ENCODE measurements at places on chromosomes 7 and 10.

- no peak for DNase-seq
Measured at GRCh38 chr10:24153537-24153936, 55.4 kb upstream of the KIAA1217 start.

GRCh38 chr7:98205162-98205845, 5.9 kb upstream of the BHLHA15 start:
- no peak for DNase-seq

GRCh38 chr7:142516038-142516501, 233.2 kb upstream of the PRSS1 start:
- no peak for DNase-seq

GRCh38 chr7:15839416-15840100, 153.1 kb upstream of the MEOX2 start:
- peak; percentile 80 for DNase-seq

GRCh38 chr10:61643316-61643751, 19.4 kb upstream of the CABCOCO1 start:
- DNase-seq, result no peak

DNA sequence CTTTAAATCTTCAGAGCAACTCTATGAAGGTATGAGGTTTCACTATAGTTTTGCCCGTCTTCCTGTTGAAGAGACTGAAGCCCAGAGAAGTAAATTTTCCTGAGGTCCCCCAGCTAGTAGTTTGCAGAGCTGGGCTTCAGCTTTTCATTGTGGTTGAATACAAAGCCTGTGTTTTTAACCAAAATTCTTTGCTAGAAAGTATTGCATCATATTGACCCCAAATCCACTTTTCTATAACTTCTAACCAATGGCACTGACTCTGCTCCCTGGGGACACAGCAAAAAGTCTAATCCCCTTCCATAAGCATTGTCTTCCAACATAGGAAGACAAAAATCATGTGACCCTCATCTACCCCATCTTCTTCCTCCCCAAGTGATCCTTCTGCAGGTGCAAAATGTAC, 93.0 kb downstream of the KCNMA1 start:
- DNase-seq, result no peak

DNA sequence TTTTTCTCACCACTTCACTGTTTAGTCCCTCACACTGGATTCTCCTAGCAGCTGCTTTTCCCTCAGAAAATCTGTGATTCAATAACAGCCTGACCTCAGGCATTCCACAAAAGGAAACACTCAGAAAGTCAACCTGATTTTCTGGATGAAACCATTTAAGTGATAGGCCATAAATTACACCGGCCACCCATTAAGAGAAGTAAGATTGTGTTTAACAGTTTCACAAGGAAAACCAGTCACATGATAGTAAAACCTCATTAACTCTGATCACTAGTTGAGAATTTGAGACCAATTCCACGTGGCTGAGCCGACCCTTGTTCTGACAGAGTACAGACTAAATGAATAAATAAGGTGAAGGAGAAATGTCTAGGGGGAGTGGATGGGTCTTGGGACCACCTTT, 7.7 kb downstream of the GRM8 start:
- DNase-seq, result no peak

DNA sequence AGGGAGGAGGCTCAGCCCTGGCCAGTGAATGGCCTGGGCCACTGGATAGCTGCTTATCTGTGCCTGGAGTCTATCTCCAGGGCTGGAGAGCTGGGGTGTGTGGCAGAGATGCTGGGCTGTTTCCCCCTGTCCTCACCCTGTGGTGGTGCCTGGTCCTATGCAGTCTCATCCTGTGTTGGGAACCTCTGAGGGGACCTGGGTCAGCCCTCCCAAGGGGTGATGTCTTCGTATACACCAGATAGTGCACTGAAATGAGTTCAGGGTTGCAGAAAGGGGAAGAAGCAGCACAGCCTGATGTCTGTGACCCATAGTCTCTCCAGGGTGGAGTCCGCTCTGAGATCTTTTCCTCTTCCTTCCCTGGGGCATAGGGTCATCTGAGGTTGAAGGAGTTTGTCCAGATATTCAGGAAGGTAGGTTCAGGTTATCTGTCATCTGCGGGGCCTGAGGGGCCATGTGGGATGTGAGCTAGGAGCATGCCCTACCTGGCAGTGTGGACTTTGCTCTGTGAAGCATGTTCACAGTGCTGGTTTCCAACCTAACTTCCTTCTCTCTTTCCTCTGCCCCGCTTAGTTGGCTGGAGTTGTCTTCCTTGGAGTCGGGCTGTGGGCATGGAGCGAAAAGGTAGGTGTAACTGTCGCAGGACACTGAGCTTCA, 33.4 kb upstream of the SH2D4B start:
- DNase-seq, result no peak

GRCh38 chr7:27138472-27138871, 5.0 kb downstream of the HOXA5 start:
- DNase-seq, result no peak

GRCh38 chr7:21749378-21749777, 196.3 kb downstream of the CDCA7L start:
- DNase-seq, result no peak

DNA sequence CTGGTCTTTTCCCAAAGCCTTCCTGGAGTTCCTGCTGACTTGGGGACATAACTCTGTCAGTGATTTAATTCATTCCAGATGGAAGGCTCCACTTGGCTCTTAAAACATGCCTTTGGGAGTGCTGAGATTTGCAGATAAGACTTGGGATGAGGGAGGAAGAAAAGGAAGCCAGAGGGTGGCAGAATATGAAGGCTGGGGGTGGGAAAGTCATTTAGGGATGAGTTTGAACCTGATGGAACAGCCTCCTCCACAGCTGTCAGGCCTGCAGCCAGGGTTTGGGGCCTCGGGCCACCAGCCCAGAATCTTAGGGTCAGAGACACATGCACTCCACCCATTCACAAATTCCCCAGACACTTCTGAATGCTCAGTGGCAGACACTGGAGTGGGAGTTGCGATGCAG, 28.4 kb upstream of the EIF5AL1 start:
- peak; percentile 67 for DNase-seq

DNA sequence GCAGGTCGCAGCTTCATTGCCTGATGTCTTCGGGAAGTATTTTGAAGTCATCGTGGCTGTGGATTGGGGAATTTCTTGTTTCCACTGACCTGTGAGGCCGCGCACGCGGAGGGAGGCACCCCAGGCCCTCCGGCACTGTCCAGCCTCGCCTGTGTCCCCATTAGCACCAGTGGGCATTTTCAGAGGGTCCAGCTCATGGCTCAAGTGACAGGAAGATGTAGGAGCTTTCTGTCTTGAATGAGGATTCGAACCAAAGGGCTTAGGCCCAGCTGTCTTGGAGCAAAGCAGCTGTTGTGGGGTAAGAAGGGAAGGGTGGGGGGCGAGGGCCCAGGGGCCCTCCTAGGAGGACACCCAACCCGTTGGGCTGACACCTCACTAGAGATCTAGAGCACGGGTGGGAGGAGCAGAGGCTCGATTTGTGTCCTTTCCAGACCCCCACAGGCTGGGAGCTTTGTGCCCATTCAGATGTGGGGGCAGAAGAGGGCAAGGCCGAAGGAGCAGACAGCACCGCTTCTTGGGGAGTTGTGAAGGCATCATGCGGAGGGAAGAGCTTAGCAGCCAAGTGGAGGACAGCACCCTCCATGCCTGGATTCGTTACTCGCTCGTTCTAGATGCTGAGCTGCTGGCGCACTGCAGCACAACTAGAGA, 914 bp downstream of the ZNF37A start:
- DNase-seq, result no peak

GRCh38 chr7:33883671-33883965, 21.7 kb upstream of the BMPER start:
- DNase-seq, result no peak

DNA sequence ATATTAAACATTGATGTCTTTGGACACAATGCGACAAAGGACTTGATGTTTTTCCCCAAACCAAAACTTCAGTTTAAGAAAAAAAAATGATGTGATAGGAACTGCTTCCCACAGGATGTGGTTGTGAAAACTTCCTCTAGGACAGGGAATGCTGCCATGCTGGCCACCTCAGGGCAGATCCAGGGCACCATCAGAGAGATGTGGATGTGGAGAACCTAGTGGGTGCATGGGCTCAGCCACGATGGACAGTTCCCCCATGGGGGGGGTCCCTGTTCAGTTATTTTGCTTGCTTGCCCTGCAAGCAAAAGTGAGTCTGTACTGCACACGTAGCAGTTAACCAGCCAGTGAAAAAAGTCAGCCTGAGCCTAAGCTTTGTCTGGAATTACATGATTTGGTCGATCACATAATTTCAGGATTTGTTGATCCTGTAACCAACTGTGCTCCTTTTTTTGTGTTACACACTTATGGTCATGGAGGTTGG, 36.3 kb downstream of the LAMB4 start:
- no peak for DNase-seq

DNA sequence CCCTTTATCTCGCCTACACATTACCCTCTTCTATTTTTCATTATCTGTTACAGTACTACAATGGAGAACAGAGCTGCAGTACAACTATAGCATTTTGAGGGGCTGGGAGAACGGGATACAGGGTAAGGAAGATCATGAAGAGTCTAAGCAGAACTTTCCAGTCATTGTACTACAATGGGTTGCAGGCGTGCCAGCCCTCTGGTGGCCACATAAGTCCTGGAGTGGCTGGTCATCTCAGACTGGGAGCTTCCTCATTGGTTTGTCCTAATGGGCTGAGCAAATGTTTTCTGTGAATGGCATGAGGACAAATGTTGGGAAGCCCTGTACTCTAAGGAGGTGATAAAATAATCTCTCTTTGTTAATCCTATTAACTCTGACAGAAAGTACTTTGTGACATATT, 33.0 kb downstream of the TMEM106B start:
- no peak for DNase-seq

DNA sequence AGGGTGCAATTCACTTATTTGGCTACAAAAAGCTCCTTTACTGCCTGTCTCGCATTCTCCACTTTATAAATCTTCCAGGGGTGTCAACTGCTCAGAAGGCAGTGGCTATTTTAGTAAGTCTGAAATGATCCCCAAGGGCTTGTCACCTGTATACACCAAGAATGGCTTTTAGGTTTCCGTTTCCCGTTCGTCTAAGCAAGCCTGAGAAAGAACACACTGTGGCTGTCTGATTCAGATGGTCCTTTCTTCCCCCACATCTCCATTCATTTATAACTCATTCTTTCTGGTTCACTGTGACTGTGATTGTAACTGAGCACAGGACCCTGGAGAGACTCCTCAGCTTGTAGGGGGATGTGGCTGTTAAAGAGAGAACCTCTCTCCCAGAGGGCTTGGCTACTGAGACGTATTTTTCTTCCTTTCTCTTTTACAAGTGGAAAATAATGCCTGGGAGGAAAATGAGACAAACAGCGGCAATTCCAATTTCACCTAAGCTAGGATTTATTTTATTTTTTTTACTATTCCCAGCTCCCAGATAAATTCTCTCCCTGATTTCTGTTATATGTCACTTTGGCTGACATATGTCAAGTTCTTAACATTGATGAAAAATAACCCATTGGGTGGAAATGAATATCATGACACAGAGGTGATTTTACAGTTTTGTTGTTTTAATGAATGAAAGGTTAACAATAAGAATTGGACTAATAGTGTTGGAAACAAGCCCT, 129.3 kb downstream of the FAM107B start:
- no peak for DNase-seq

GRCh38 chr7:105497016-105497415, 25.1 kb downstream of the PUS7 start:
- no peak for DNase-seq

DNA sequence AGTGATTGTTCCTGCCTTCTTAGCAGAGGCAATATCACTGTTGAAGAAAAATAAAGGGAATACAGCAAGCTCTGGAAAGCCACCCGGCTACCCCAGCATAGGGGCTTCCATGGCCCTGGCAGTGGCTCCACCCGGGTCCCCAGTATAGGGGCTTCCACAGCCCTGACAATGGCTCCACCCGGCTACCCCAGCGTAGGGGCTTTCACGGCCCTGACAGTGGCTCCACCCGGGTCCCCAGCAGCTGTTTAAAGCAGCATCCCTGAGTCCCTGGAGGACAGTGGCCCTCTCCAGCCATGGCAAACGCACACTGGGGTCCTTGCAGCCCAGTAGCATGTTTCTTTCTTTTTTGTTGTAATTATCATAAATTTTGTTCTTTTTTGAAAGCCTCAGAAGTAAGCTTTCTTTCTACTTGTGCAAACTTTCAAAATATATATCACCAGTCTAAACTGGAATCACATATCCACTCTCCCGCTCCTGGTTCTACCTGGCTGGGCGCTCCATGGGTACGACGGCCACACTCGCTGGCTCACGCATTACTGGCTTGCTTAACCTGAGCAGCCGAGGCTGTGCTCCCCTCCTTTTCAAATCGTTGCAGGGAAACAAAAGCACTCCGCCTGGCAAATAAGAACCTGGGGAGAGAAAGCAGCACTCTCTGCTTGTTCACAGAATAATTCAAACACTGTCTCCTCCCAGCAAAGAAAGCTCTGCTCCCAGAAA, 62.1 kb downstream of the TCERG1L start:
- no peak for DNase-seq

- DNase-seq, result peak; percentile 66
Measured at GRCh38 chr7:27155816-27156507, 513 bp downstream of the HOXA7 start.

DNA sequence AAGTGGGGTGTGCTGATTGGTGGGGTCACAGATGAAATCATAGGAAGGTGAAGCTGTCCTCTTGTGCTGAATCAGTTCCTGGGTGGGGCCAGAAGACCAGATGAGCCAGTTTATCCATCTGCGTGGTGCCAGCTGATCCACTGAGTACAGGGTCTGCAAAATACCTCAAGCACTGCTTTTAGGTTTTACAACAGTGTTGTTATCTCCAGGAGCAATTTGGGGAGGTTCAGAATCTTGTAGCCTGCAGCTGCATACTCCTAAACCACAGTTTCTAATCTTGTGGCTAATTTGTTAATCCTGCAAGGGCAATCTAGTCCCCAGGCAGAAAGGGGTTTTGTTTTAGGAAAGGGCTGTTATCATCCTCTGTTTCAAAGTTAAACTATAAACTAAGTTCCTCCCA, 17.0 kb upstream of the IFRD1 start:
- DNase-seq, result no peak

- DNase-seq, result no peak
Measured at GRCh38 chr10:43236176-43236850, 30.6 kb downstream of the RASGEF1A start.

DNA sequence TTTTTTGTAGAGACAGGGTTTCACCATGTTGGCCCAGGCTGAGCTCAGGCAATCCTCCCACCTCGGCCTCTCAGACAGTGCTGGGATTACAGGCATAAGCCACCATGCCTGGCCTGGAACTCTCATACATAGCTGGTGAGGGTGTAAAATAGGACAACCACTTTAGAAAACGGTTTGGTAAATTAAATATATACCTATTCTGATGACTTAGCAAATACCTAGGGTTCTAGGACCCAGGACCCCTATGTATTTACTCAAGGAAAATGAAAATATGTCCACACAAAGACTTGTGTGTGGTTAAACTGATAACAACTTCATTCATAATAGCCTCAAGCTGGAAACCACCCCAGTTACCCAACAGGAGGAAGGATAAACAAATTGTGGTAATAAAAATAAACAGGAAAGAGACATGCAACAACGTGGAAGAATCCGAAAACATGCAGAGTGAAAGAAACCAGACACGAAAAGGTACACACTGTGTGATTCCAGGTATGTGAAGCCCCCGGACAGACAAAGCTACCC, 52.7 kb downstream of the CARD11 start:
- no peak for DNase-seq
